ENCODE measurements at places on chromosomes 3 and 15.

- no peak for DNase-seq
Observed at GRCh38 chr3:112365636-112366035, 32.7 kb downstream of the CD200 start.

DNA sequence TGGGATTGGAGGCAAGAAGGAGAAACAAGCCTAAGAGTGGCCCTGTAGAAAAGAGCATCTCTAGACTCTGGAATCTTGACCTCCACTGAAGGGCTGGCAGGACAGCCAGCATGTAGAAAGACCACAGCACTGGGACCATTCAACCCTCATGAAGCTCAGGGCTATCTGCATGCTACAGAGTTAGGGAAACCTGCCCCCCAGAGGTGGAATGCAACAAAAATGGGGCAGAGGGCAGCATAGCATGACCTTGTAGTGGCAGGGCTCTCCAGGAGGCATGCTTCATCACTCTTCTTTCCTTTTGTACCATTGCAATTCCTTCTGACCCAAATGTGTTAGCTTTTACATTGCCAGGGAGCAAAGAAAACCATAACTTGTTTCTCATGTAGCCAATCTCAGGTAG lies 445.4 kb downstream of the EPHB1 start:
- DNase-seq: no peak

GRCh38 chr15:38642689-38643270 lies 78.2 kb upstream of the RASGRP1 start:
- DNase-seq: no peak

DNA sequence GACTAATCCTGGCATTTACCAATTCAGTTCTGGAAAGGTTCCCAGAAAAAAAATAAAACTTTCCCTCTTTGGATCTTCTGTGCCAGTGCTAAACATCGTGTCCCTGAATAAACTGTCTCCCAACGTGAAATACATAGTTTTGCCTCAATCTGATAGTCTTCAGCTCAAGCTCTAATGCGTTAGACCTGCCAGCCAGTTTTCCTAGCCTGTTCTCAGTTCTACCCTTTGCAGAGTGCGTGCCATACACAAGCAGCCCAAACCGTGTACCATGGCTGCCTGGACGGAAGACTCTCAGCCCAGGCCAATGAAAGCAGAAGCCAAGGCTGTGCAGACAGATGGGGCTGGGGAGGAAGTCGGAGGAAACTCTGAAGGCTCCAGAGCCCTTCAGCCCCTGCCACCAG lies 11.4 kb upstream of the OCA2 start:
- no peak for DNase-seq

GRCh38 chr15:81291916-81292522 lies 31.9 kb downstream of the STARD5 start:
- DNase-seq: no peak

DNA sequence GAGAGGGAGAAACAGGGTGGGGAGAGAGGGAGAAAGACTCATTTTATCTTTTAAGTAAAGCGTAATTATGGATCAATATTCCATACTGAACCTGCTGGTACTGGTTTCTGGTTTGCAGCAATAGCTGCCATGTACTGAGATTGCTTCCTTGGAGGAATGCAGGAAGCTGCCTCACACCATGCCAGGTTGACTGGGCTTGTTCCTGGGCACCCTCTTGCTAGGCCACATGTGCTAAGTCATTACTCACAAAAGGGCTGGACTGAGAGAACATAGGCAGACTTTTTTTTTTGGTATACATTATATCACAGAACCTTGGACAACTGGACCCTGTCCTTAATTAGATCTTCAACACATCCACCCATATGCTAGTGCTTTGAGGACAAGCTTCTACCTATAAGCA lies 193.4 kb downstream of the ZNF621 start:
- no peak for DNase-seq

DNA sequence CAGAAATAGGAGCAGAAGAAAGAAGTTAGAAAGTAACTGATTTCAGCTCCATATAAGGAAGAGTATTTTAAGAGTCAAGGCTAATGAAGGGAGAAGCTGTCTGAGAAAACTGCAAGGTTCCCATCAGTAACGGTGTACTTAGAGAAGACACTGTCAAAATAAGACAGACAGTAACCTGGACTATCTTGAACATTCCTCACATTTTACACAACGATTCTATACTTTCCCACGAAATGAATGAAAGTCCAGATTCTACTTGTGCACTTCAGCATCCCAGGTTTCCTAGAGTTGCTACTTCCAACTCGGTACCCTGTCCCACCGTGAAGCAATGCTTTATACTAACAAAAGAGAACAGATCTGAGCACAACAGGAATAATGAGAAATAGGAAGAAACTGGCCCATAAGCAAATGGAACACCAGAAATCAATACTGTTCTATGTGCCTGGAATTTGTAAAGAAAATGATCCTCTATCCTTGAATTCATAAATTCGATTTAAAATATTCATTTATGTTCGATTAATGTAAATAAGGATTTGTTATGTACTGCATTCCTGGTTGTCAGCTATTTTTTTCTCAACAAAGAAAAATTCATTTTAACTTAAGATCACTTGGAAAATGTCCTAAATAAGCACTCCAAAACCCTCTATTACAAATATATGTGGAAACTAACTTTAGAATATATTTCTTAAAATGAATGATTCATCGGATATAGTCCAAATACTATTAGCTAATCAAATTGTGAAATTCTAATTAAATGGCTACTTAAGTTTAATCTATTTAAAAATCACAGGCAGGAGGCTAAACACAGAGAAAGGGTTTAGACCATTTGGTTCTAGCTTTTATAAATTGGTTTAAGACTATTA lies 1.5 kb downstream of the C3orf70 start:
- DNase-seq: no peak

- DNase-seq: no peak
Observed at GRCh38 chr15:101210058-101210457, 41.8 kb downstream of the CHSY1 start.

- DNase-seq: no peak
Observed at GRCh38 chr15:84903751-84904150, 19.3 kb downstream of the SLC28A1 start.

- DNase-seq: no peak
Observed at GRCh38 chr3:52552089-52552488, 15.7 kb downstream of the UQCC5 start.

GRCh38 chr3:32540899-32541298 lies 29.8 kb downstream of the DYNC1LI1 start:
- no peak for DNase-seq

DNA sequence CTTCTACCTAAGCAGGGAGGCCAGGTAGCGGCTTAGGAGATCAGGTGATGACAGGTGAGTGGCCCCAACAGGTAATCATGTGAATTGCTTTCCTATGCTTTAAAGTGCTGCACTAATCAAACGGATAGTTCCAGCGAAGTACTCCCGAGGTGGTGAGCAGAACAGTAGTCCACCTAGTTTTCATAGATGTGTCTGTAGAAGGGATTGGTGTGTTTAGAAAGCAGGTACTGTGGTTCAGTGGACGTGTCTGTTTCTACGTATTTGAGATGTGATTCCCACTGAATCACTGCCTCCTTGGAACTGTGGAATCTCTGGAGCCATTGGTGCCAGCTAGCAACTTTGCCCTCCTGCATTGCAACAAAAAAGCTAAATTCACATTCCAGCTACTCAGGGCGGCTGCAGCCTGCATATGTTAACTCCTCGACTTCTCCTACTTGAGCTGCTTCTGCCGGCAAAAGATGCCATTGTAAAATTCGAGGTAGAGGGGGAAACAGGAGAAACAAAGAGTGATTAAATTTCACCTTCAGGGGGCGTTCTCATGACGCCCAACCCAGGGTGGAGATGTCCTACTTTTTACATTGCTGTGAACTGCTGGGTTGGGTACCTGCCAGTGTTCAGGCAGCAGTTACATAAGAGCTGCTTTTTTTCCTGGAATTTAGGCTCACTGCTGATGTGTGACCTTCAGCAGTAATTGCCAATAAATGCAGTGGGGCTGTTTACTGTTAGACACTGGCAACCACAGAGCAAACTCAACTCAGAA lies 227.3 kb downstream of the ITPR1 start:
- no peak for DNase-seq

DNA sequence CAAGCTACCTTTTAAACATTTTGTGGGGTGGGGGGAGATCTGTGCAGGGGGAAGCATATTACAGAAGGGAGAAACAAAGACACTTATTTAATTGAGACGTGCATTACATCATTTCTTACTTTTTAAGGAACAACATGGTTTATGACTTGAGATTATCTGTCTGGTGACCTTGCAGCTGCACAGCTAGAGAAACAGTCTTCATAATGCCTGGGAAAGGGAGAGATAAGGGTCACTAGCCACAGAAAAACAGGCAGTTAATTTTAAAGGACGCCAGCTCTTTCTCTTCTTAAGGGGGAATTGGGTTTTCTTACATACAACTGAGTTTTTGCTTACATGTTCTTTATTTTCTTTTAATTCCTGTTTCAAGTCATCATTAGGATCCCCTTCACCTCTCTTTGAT lies 147.9 kb downstream of the SST start:
- DNase-seq: no peak

DNA sequence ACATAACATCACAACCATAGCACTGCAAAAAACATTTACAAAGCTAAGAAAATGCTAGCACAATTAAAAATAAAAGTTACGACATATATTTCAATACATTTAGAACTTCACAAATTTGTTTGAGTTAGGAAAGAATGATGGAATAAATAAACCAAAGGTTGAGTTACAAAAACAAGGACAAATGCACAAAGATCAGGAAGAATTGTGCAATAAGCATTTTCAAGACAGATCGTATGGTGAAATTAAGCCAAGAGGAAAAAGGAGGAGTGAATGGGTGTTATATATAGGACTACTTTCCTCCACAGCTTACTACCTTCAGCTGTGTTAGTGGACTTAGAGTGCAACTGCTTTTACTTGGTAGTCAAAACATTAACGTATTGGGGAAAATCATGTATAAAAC lies 5.9 kb upstream of the CTXN2 start:
- no peak for DNase-seq

GRCh38 chr3:45026038-45026437 lies at the start of gene CLEC3B:
CLEC3B (plus strand) TSS chr3:45026303; CDS start chr3:45026363, 60 bp downstream.
- no peak for DNase-seq

DNA sequence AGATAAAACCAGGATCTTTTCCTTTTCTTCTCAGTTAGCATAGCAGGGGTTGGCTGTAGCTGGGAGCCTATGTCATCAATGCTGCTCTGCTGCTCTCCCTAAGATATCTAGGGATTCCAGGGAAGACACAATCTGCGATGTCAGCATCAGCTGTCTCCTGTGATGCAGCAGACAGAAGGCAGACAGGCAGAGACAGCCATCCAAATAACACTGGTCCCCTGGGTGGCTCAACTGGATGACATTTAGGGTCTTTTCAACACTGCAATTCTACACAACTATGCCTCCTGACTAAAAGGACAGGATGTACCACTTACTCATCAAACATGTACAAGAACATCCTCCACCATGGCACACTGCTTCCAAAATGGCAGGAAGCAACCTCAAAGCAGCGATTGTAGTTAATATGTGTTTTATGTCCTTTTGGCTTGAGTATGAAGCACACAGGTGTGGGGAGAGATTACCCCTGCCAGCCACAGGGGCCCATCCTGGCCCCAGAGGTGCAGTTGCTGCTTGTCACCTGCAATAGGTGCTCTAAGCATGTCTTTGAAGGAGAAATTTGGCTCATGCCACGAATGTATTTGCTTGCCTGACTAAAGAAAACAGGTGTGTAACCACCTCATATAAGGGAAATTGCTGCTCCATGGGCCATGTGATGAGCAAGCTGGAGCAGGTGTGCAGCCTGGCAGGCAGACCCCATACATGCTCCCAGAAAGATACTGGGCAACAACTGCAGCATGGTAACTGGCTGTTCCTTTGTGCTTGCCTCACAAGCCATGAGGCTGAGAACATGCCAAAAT lies 357.8 kb downstream of the VPS13C start:
- no peak for DNase-seq

DNA sequence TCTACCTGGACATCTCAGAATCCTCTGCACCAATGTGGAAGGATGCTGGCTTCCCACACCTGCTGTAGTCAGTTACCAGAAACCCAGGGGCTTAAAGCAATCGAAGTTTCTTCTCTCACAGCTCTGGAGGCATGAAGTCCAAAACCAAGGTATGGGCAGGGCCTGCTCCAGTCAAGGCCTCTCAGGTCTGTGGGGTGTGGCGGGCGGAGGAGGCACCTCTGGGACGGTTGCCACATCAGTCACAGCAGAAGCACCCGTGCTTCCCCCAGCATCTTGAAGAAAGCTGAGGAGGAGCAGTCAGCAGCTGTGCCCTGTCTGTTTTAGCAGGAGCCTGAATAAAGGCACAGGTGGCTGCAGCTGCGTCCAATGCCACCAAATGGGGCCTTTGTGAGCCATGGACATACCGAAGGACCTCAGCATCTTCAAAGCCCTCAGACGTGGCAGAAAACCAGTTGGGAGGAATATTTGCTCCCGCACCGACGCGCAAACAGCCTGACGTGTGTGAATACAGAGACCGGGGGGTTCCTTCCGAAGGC lies 68.9 kb downstream of the TFRC start:
- no peak for DNase-seq

- no peak for DNase-seq
Observed at GRCh38 chr3:42010530-42010929, 48.6 kb upstream of the ULK4 start.

- no peak for DNase-seq
Observed at GRCh38 chr15:63985221-63986184, 60.8 kb downstream of the DAPK2 start.

- no peak for DNase-seq
Observed at GRCh38 chr15:51619331-51620035, 3.1 kb downstream of the DMXL2 start.

DNA sequence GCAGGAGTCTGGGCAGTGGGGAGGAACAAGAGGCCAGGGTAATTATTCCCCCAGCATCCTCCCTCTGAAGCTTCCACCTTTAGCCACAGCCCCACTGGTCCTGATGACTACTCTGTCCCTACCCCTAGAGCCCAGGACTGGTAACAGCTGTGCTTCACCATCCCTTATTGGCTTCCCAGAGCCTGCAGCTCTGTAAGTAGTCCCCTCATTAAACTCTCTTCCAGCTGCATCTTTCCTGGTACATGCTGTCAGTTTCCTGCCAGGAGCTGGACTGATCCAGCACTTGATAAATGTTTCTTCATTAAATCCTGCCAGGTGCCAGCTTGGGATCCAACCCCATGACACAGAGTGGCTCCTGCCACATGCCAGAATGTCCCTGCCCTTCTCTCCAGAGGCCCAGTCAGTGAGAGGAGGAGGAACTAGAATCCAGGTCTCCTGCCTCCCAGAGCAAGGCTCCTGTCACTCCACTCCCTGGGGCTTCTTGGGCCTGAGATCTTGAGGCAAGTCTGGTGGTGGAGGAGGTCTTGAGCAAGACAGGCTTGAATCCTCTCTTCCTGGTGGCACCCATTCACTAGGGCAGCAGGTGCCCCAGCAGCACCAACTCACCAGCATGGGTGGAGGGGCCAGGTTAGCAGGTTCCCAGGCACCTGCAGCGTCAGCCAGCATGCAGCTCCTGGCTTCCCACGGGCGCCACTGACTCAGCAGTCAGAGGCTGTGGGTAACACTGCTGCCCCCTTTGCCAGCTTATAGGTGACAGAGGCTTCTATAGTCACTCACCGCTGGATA lies 27.6 kb downstream of the FBXW12 start:
- no peak for DNase-seq

DNA sequence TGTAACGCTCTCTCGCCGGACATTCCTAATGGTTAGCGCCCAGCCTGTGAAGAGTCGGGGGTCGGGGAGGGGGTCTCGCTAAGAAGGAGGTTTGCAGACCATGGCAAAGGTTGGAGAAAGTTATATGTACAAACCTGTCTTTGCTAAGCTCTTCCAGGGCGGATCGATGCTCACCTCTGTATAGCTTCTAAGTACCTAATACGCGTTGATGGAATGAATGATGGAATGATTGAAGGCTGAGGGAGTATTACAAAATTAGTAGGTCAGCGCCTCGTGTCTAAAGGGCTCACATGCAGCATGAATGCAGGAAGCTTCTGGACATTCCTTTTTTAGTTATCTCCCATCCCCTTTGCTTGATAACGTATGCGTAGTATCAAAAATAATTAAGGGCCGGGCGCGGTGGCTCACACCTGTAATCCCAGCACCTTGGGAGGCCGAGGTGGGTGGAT lies 305 bp upstream of the KPNA1 start:
- no peak for DNase-seq
